ENCODE measurements at places on chromosomes 5 and 9.
A peak's percentile ranks its signal among the peaks of the same experiment; 100 is the strongest.

GRCh38 chr5:78777901-78778300, 129.3 kb upstream of the LHFPL2 start:
- no peak for DNase-seq

DNA sequence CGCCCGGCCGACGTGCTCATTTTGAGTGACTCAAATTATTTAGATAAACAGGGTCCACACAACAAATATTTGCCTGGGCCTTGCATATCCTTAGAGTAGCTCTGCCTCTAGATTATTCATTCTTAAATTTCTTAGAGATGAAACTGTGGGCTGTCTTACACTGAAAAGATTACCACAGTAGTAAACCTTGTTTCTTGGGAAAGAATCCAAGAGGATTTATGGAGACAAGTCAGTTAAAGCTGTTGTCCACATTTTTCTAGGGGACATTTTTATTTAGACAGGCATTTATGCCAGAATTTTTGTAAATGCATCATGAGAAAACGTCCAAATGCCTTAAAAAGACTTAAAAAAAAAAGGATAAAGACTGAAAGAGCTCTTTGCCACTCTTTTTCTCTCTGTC, 32.6 kb upstream of the RANBP3L start:
- no peak for DNase-seq

GRCh38 chr5:67465537-67466207, 269.1 kb upstream of the CD180 start:
- DNase-seq, result no peak

DNA sequence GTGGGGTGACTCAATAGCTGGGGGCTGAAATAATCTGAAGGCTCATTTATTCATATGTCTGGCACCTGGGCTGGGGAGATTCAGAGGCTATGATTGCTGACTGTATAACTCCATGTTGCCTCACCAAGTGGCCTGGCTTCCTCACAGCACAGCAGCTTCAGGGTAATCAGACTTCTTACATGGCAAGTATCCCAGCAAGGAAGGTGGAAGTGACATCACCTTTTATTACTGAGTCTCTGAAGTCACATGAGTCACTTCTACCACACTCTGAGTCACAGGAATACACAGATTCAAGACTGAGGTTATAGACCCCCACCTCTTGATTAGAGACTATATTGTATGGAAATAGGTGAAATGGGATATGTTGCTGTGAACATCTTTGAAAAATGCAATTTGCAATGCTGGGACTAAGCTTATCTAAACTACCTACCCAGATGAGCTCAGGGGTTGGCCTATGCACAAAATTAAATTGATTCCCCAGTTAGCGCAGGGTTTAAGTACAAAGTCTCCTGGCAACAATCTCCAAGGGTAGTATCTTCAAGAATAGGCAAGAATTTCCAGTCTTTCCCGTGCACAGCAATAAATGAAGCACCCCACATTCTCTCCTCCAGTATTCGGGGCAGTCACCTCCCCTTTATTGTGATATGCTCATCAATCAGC, 553.1 kb downstream of the LRRC70 start:
- DNase-seq, result no peak

DNA sequence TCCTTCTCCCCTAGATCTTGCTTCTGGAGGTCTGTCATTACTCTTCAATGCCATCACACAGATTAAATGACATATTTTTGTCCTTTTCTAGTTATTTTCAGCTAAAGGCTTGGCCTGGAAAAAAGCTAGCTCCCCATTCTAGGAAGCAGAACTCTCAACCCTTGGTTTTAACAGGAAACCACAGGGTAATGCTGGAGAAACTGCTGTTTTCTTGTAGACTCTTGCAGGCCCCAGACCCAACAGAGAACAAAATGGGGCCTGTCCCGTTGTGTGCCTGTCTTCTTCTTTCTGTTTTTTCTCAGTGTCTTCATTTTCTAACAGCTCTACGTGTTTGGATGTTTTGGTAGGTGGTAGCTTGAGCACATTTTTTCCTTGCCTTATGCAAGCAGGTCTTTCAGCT, 21.5 kb downstream of the DCANP1 start:
- DNase-seq, result no peak

DNA sequence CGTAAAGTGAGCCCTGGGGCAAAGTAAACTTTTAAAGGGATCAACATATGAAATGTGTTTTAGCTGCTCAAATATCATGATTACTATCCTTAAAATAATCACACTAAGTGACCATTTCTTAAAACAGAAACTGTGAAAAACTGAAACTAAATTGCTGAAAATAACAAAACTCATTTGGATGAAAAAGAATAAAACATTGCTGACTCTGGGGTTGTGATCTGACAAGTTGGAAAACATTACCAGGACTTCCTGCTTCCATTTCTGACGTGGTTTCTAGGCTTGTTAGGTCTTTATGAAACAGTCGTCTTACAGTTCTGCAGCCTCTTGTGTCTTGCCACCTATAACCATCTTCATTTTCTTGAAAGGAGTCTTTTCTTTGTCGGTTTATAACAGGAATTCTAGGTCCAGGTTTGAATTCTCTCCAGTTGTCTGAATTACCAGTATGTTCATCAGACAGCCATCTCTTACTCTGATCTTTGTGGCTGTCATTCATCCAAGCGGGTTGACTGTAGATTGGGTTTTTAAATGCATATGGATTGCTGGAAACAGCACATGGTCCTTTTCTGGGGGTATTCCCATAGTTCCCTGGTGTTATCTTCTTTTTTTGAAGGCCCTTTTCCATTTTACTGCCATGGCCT, 1.7 kb downstream of the TUT7 start:
- DNase-seq, result no peak

DNA sequence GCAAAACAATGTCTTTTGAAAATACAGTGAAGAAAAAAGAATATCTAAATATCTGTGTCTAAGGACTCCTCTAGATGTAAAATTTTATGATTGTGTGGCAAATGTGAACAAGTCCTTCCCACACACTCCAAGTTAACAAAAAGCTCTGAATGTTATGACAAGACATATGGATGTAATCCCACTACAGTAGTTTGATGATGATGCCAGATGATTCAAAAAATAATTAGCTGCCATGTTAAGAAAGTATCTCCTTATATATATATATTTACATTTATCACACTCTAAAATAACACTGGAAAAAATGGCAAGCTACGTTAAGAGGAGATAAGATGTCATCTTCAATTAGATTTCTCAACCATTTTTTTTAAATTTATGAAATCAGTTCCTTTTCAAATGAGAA, 178.5 kb downstream of the NFIB start:
- no peak for DNase-seq

DNA sequence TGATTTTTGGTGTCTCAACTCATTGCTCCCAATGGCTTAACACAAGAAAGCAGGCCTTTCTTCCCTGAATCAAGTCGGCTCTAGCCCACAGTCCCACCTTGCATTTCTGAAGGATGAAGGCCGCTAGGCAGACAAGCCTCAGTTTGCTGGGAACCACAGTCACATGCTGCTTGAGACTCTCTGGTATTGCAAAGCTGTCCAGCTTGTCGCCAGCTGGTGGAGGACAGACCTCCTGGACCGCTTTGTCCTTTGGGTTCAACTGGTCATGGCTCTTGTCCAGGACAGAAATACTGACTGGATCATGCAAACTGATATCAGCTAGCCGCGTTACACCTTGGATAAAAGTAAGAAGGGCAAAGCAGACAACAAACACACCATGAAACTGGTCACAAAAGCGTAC, 23.1 kb downstream of the DDX31 start:
- no peak for DNase-seq

GRCh38 chr5:19986806-19987205, 1.2 kb downstream of the CDH18 start:
- no peak for DNase-seq

- peak; percentile 29 for DNase-seq
Measured at GRCh38 chr9:34591248-34591916, 1.9 kb upstream of the CNTFR start.

GRCh38 chr5:16612007-16612406, 4.8 kb downstream of the RETREG1 start:
- no peak for DNase-seq

- DNase-seq, result no peak
Measured at GRCh38 chr9:123611226-123611625, 255.2 kb downstream of the CRB2 start.

GRCh38 chr5:173753307-173754168, 134.6 kb upstream of the CPEB4 start:
- DNase-seq, result no peak

GRCh38 chr5:171577042-171577758, 157.8 kb downstream of the FGF18 start:
- DNase-seq, result no peak

DNA sequence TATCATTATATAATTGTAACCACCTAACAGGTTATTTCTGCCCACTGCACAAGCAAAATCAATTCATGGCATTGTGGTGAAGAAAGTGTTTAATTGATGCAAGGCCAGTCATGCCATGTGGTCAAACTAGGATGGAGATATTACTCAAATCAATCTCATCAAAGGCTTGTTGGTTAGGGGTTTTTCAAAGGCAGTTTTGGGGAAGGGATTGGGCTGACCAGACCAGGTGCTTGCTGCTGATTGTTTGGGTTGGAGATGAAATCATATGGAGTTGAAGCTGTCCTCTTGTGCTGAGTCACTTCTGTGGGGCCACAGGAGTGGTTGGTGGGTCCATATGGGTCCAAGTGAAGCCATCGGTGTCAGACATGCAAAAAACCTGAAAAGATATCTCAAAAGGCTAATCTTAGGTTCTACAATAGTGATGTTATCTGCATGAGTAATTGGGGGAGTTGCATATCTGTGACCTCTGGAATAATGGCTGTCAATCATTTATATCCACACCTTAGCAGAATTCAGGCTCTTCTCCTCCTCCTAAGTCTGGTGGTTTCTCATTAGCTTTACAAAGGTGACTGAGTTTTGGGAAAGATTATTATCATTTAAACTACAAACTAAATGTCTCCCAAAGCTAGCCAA, 44.9 kb downstream of the HMGCS1 start:
- DNase-seq, result no peak

DNA sequence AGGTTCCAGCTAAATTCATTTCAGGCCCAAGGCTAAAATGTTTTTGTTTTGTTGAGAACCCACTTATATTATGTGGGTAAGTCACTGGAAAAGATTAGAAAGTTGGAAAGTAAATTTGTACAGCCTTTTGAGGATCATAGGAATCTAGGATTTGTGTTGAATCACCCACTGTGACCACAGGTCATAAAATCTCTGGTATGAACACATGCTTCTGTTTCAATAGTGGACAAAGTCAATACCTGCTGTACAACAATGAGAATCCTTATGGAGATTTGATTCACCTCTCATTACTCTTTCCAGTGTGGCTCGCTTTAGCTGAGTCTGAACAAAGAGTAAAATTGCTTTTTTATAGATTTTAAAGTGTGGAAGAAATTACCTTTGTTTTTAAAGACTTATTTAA, 369.5 kb downstream of the TMEM167A start:
- no peak for DNase-seq

DNA sequence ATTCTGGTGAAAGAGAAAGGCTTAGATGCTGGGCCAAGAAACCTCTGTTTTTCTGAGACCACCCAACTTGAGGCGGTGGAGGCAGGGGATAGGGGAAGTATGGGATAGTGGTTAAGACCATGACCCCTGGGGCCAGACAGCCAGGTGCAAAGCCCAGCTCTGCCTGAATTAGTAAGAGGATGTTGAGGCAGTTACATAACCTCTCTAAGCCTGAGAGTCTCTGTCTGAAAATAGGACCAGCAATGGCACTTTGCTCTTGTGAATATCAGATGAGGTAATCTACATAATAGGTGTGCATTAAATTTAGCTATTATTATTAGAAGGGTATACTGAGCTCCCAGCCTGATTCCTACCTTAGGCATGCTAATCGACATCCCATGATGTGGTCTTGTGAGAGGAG, 68.2 kb downstream of the DOCK2 start:
- no peak for DNase-seq

DNA sequence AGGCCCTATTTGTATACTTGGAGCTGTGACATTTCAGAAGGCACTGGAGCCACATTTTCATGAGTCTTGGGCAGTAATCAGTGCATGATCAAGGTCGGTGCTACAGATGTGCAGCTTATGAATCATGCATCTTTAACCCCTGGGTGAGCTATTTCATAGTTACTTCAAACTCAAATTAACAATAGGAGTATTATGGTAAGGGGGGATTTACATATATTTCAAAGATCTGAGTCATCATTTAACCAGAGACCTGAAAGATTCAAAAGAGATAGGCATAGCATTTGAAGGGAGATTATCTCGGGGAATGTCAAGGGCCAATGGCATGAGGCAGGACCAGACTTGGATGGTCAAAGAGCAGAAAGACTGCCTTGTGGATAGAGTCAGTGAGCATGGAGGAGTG, 169.0 kb upstream of the GRIN3A start:
- no peak for DNase-seq

GRCh38 chr9:127767410-127767809, 11.1 kb downstream of the SH2D3C start:
- no peak for DNase-seq

DNA sequence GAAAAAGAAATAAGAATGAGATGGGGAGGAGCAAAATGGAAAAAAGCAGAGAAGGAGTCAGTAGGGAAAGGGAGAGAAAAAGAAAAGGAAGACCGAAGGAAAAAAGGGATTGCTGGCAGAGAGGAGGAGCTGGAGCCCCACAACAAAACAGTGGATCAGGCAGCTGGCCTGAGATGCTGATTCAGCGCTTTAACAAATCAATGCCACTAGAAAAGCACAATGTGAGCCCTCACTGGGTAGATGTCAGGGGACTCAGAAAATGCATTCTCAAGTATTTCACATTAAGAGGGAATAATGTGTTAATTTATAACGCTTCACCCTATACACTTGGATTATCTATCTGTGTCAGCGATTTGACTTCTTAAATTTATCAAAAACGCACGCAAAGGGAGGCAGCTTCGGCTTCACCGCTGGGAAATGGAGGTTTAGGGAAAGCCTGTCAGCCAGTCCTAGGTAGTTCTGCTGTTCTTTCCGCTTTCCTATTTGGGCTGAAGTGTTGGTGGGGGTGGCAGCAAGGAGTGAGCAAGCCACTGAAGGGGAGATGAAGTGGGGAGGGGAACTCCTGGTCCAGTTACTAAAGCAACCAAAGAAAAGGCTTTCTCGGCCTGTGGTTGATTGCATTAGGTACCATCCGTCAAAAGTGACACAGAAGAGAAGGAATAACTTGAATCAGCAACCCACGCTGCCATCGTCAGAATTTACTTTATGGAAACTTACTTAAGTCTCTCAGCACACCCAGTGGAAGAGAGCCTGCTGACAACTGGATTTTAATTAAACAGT, 161.6 kb downstream of the BNC2 start:
- no peak for DNase-seq

- no peak for DNase-seq
Measured at GRCh38 chr5:36181774-36182173, 29.9 kb downstream of the SKP2 start.

GRCh38 chr5:6029811-6030271, 348.5 kb downstream of the MED10 start:
- no peak for DNase-seq

GRCh38 chr9:127520941-127521918, 69.9 kb downstream of the LRSAM1 start:
- peak; percentile 91 for DNase-seq

- DNase-seq, result no peak
Measured at GRCh38 chr5:23730023-23730422, 222.6 kb downstream of the PRDM9 start.

- DNase-seq, result no peak
Measured at GRCh38 chr5:177431317-177432142, 5.1 kb downstream of the GRK6 start.

GRCh38 chr5:180139731-180140055, 68.1 kb upstream of the RNF130 start:
- no peak for DNase-seq
